ENCODE measurements at places on chromosomes 4 and X.
A peak's percentile ranks its signal among the peaks of the same experiment; 100 is the strongest.

DNA sequence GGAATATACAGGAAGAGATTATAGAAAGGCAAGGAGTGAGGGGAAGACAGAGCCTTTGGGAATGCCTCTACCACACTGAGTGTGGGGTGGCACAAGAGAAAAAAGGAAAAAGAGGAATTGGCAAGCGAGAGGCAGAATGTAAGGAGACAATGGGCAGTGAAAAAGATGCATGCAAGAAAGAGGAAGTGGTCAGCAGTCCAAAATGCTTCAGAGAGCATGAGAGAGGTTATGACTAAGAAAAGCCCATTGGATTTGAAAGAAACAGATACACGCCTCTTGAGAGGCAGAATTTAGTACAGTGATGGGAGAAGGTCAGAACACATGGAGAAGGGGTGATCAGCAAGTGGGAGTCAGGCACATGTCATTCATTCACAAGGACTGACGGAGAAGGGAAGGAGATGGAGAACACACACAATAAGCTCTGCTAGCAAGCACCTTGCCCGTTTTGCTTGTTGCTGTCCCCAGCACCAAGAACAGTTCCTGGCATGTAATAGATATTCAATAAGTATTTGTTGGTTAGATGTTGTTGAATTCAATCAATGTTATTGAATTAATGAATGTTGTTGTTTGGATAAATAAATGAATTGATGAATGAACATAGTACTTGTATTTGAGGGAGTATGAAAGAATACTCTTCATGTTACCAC, 6.3 kb downstream of the DCHS2 start:
- DNase-seq = no peak

GRCh38 chr4:7210824-7211223, 18.5 kb downstream of the SORCS2 start:
- peak; percentile 81 for DNase-seq

DNA sequence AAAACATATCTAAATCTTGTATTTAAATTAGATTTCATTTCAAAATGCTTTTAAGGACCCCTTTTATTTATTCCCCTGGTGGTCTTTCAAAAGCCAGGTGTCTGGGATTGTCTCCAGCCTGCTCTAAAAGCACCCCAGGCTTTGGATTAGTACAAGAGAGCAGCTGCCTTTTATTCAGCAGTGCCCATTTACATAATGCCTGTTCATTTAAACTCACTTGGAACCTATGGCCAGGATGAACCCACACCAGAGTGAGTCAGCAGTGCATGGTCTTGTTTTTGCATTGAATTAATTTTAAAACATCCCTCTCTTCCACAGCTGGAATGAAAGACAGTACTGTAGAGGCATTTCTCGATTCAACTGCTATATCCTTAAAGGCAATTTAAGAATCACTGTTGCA, 64.1 kb upstream of the TENM3 start:
- peak; percentile 49 for DNase-seq

DNA sequence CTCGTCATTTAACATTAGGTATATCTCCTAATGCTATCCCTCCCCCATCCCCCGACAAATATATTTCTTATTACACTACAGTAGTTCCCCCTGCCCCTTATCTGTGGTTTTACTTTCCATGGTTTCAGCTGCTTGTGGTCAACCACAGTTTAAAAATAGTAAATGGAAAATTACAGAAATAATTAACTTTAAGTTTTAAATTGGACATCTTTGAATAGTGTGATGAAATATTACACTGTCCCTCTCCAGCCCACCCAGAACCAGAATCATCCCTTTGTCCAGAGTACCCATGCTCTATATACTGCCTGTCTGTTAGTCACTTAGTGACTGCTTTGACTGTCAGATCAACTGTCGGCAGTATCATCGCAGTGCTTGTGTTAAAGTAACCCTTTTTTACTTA, 47.4 kb upstream of the VEGFC start:
- no peak for DNase-seq

- DNase-seq = no peak
Measured at GRCh38 chr4:112119353-112119783, 25.9 kb upstream of the FAM241A start.

GRCh38 chr4:110876866-110877265, 254.0 kb upstream of the PITX2 start:
- no peak for DNase-seq

GRCh38 chr4:140049024-140049848, 104.7 kb downstream of the MAML3 start:
- no peak for DNase-seq

DNA sequence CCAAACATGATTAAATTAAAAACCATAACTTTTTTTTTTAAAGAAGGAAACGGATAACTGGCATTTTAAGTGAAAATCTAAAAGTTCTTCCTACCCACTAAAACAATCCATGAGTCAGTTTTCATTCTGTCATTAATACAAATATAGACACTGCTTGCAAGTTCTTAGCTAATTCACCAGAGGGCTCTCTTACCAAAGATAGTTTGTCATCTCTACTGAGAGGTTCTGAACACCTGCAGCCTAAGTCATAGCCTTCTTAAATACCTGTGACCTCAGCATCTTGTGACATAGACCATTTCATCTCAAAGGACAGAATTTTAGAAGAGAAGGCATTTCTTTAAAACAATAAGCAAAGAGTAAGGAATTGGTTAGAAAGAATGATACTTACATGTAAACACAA, 65.3 kb upstream of the FAM120C start:
- DNase-seq = peak; percentile 22

DNA sequence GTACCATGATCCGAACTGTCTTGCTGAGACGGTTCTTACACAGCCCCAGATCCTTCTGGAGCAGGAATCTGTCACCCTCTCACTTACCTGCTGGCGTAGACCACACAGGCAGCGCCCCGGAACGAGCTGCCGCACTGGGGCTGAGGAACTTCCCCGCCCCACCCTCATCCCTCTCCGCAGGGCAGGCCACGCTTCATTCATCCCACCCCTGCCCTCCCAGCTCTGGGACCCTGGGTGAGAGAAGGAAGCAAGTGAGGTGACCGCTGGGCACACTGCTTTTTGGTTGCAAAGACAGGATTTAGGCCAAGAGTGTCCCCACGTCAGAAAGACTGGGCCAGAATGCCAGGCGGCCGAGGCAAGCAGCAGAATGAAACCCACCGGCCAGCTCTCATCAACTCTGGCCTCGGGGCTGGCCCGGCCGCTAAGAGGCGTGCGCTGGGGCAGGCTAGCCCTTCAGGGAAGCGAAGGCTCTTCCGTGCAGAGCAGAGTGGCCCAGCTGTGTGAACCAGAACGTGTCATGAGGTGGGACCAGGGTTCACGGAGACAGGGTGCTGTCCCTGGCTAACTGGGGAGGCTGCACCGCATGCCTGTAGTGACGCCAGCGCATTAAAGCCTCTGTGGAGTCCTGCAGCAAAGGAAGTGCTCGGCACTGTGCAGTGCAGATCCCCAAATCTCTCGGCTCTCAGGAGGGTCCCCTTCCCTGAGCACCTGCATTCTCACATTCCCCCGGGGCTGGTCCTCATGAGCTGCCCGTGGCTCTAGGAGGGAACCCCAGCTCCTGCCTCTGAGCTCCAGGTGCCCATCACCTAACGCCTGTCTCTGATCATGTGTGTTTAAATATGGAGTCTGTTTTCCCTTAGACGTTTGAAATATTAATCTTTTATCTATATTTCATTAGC, 6.4 kb downstream of the LRPAP1 start:
- DNase-seq = no peak

GRCh38 chrX:8731559-8732395, at the start of gene ANOS1:
TSS of gene ANOS1 (minus strand) at chrX:8732137. CDS start at chrX:8732036, 101 bp downstream.
- DNase-seq = peak; percentile 27

Data from ACHN (cell line).